ENCODE measurements at places on chromosomes 6 and 20.

DNA sequence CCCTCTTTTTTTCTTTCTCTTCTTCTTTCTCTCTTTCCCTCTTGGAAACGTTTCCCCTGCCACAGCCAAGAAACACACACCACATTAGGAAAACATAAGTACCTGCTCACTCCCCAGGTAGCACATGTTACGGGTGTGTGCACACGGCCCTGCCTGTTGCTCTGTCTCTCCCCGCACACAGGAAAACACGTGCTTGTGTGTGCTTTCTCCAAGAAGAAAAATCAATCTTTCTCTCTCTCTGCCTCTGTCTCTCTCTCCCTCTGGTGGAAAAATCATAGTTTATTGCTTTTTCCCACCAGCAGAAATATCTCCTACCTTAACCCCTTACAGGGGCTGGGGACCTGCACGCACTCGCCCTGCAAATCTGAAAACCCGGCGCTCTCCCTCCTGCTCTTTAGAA, 102.3 kb downstream of the EDN3 start:
- no peak for DNase-seq

DNA sequence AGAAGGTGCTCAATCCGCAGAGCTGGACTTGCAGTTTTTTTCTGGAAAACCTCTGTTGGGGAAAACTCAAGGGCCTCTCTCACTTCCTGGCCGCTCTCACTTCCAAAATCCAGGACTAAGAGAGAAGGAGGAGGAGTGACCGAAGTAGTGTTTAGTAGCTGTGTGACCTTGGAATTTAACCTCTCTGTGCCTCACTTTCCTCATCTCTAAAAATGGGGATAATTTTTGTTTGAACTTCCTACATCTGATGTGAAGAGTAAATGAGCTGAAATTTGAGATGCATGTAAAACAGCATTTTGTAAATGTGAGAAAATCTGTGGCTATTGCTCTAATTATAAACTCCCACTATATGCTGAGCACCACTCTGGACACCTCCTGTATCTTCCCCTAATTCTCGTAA, 5.1 kb downstream of the SLC13A3 start:
- DNase-seq, result no peak

- DNase-seq, result no peak
These were observed 106.1 kb downstream of the CEBPB start for GRCh38 chr20:50296450-50297375.

DNA sequence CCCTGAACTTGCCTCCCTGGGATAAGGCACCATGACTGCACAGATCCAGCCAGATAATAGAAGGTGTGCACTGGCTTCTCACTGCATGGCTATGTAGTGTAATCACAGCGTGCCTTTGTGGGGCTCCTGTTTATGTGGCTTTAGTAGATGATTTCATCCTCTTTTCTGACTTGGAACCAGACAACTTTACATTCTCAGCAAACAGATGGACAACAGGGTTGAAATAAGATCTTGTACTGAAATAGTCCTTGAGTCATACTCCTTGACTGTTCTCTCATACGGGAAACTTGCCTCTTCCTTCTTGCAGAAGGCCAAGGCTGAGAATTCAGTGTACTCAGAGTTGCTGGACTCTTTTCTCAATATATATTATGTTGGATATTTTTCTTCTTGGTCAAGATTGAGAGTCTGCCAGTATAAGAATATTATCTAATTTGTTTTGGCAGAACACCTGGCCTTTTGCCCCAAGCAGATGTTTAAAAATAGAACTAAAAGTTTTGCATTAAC, 25.0 kb upstream of the RNF144B start:
- DNase-seq, result peak; percentile 38

DNA sequence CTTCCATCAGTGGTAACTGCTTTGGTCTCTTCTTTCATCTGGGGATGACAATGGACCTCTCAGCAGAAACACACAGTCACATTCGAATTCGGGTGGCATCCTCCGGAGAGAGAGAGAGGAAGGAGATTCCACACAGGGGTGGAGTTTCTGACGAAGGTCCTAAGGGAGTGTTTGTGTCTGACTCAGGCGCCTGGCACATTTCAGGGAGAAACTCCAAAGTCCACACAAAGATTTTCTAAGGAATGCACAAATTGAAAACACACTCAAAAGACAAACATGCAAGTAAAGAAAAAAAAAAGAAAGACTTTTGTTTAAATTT, 6.1 kb downstream of the EDN1 start:
- no peak for DNase-seq

DNA sequence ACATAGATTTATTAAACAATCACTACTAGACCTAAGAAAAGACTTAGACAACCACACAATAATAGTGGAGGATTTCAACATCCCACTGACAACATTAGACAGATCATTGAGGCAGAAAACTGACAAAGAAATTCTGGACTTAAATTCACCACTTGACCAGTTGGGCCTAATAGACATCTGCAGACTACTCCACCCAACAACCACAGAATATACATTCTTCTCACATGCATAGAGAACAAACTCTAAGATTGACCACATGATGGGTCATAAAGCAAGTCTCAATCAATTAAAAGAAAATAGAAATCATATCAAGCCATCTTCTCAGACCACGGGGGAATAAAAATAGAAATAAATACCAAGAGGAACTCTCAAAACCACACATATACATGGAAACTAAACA, 136.7 kb upstream of the ARG1 start:
- DNase-seq, result no peak

DNA sequence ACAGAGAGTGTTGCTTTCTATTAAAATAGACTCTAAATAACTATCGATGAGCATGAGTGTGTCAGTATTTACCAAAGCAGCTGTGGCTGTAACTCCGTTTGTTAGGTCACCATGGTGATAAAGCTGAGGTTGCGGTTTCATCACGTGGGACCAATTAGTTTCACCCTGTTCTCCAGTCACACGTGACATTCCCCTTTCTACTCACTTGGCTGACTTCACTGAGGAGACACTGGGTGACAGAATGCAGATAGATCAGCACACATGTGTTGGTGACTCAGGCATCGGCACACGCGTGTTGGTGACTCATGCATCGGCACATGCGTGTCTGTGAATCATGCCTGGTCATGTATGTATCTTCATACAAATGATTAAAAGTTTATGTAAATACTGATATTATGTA, 285.4 kb downstream of the THBS2 start:
- DNase-seq, result no peak

GRCh38 chr6:55304747-55305146, 22.5 kb upstream of the GFRAL start:
- DNase-seq, result no peak

- no peak for DNase-seq
These were observed 352.1 kb downstream of the MMUT start for GRCh38 chr6:49110916-49111315.

DNA sequence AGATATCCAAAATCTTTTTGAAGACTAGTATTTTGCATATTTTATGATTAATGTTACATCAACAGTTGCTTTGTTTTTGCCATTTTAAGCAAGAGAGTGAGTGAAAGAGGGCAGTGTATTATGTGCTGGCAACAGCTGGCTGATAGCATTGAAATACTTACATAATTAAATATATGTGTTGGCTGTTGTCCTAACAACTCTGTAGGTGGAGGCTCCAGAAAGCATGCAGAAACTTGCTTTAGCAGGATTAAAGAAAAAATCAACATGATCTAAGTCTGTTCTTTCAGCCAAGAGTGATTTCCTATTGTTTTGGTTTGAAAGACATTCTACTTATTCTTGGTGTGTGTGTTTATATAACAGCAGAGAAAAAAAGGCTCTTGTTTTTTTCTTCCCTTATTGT, 127.5 kb downstream of the CDKAL1 start:
- DNase-seq, result no peak

GRCh38 chr20:9081423-9081966, 12.6 kb downstream of the PLCB4 start:
- DNase-seq, result no peak

- no peak for DNase-seq
These were observed 18.4 kb downstream of the SCP2D1 start for GRCh38 chr20:18831830-18832499.

DNA sequence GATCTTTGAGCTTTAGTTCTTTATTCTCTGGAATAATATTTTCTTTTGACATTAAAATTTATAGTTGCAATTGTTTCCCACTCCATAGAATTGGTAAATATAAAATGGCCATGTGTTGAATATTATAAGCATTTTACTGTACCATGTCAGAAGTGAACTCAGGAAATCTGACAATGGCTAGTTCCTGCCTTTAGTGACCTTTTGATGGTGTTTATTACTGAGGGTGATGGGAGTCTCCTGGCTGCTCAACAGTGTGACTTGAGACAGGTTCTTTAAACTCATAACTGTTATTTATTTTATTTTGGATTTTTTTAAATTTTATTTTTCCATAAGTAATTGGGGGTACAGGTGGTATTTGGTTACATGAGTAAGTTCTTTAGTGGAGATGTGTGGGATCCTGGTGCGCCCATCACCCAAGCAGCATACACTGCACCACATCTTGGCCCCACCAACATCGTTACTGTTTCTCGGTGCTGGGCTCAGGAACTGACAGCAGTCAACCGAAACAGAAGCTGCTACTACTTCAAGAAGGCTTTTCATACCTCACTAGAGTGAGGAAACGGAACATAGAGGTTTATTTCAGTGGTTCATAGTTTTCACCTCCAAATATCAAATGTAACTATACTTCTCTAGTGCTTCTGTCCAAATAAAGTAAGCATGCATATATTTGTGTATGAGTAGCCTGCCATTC, 90.4 kb downstream of the PLEKHG1 start:
- no peak for DNase-seq

- no peak for DNase-seq
These were observed 31.2 kb upstream of the HMGA1 start for GRCh38 chr6:34205466-34205865.

- no peak for DNase-seq
These were observed 81.4 kb downstream of the WDR27 start for GRCh38 chr6:169620171-169621130.

- DNase-seq, result no peak
These were observed 219.6 kb downstream of the NRN1 start for GRCh38 chr6:5786969-5787720.

- peak; percentile 31 for DNase-seq
These were observed 39.5 kb upstream of the LAMP5 start for GRCh38 chr20:9474835-9475415.

DNA sequence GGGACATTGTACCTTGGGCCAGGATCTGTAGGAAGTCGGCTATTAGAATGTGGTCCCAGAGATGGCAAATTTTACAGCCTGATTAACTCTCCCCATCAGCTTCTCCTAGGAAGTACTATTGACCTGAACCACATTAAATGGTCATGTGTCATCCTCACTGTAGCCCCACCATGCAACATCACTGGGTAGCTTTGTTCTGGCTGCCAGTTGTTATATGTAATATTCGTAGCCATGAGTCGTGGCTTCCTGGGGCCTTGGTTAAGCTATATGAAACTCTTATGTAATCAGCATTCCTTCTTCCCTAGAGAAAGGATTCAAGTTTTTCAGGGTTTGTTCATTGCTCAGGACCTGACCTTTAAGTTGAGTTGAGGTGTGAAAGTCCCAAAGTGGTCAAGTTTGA, 125.7 kb downstream of the ANKS1A start:
- no peak for DNase-seq

GRCh38 chr6:33705955-33706725, 5.4 kb downstream of the UQCC2 start:
- DNase-seq, result no peak

DNA sequence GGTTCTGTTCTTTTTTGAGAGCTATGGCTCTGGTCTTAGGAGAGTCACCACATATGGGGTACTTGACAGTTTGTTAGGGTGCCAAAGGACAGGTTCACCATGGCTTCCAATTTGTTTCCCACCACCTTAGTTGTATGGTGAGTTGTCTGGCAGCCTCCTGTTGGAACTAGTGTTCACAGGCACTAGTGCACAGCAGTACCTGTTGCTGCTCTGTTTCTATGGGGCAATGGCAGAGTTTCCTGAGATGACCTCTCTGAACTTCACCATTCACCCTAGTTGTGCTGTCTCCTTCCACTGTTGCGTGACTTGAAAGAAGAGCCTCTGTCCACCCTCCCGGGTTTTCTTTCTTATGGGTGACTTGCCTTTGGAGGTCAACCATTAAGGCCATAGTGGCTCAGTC, 129.1 kb downstream of the JARID2 start:
- no peak for DNase-seq

DNA sequence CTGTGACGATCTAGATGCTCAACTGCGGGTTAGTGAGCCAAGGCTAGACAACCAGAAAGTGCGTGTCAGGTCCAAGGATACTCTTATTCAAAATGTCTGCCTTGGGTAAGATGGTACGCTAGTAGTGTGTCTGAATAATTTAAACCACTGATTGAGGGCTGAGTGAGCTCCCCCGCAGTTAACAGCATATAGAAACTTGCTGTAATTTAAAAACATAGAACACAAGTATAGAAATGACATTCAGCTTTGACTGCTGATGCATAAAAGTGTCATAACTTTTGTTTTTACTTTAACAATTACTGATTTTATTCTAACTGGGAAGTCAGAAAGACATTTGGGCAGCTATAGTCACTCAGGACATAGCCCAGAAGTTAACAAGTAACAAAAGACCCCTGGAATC, 45.6 kb upstream of the SLC22A1 start:
- DNase-seq, result no peak

DNA sequence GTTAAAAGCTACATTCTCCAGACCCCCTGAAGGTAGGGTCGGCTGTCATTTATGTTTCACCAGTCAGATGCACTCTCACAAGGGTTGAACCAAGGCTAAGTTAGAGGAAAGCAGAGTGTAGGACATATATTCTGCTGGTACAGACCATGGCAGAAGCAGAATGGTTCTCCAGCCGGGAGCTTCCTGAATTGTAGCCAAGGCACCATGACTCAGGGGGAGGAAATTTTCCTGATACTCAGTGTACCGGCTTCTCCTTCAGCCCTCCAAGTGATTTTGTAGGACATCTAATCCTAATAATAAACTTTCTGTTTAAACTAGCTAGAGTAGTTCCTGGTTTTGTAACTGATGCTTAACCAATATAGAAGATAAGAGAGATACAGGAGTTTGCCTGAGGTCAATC, 14.2 kb upstream of the SLPI start:
- no peak for DNase-seq

DNA sequence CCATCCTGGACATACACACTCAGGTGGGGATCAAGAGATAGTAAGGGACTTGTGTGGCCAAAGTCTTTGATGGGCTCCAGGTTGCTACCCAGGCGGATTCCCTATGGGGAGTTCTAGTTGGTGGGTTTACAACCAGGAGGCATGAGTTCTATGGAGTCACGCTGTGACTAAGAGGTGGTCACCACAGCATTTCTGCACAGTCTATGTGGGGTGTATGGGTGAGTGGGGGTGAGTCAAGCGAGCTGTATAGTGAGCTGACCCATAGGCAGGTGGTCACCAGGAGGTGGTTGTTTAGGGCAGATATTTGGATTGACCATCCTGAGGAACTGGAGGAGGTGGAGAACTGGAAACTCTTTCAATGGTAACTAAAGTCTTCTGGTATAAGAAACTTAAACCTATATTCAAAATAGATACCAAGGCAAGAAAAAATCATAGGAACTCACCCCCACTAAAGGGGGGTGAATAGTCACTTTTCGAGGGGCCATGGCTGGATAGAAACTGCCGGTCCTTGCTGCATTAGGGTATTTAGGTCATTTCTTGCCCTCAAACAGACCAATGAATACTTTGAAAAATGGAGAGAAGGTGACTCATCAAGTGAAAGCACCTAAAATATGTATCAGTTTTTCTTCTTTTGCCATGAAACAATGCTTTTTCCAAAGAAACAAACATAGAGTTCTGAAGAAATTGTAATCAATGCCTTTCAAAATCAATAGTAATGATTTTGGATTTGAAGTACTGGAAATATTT, 84.3 kb upstream of the NRN1 start:
- no peak for DNase-seq

Data from hippocampal formation (tissue), 2 donors.